Erythroblast (primary cell): ENCODE measurements at places on chromosomes 3 and 15.
A peak's percentile ranks its signal among the peaks of the same experiment; 100 is the strongest.

DNA sequence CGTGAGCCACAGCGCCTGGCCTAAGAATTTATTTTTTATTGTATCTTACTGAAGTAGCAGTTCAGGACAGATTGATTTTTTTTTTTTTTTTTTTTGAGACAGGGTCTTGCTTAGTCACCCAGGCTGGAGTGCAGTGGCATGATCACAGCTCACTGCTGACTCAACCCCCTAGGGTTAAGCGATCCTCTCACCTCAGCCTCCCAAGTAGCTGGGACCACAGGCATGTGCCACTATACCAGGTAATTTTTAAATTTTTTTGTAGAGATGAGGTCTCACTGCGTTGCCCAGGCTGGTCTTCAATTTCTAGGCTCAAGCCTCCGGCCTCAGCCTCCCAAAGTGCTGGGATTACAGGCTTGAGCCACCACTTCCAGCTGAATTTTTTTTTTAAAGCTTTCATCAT lies 99.8 kb upstream of the HERC1 start:
- DNase-seq, result no peak

DNA sequence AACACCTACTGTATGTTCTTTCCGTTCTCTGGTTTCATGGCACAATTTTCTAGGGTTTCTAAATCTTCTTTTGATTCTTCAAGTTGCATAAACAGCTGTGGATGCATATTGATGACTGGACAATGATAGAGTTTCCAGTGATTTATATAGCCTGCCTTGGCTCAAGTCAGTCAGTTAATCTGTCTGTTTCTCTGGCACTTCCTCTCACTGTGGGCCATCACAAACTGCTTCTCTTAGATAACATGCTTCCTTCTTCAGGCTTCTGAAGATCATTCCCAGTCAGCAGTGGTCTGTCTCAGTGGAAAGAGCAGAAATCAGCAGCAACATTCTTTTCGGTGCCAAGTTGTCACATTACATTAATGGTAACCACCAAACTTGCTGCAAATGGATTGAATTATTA lies 207.2 kb downstream of the RYR3 start:
- DNase-seq, result peak; percentile 23

- DNase-seq, result no peak
Observed at GRCh38 chr15:90126596-90127435, 24.5 kb upstream of the IDH2 start.

- peak; percentile 58 for DNase-seq
Observed at GRCh38 chr3:49098429-49098828, 4.6 kb upstream of the QRICH1 start.

DNA sequence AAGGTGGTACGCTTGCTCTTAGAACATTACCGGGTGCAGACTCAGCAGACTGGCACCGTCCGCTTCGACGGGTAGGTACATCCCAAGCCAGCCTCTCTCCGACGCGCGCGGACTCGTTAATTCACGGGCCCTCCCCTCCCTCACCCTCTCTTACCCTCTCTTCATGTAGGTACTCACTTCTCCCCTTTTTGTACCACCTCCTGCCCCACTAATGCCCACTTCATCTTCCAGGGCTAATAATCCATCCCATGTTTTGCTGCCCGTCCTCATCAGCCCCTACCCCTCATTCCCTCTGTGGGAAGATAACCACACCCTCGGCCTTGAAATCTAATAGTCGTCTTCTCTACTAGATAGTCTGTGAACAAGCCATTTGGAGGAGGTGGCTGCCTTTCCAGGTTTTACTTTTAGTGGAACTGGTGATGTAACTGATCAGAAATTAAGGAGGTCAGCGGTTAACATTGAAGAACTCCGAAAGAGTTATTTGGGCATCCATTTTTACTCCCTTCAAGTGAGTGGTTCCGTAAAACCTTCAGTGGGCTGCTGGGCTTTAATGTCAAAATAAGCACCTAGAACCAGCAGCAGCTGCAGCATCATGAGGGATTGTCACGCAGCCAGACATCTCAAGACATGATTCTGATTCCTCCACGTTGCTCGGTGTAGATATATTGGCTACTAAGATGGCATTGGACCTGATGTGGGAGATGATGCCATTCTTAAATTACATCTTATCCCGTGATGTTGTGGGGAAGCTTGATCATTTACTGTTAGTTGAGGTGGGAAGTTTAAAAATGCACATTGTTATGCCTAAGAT lies 1.3 kb downstream of the FEM1B start:
- peak; percentile 66 for DNase-seq

DNA sequence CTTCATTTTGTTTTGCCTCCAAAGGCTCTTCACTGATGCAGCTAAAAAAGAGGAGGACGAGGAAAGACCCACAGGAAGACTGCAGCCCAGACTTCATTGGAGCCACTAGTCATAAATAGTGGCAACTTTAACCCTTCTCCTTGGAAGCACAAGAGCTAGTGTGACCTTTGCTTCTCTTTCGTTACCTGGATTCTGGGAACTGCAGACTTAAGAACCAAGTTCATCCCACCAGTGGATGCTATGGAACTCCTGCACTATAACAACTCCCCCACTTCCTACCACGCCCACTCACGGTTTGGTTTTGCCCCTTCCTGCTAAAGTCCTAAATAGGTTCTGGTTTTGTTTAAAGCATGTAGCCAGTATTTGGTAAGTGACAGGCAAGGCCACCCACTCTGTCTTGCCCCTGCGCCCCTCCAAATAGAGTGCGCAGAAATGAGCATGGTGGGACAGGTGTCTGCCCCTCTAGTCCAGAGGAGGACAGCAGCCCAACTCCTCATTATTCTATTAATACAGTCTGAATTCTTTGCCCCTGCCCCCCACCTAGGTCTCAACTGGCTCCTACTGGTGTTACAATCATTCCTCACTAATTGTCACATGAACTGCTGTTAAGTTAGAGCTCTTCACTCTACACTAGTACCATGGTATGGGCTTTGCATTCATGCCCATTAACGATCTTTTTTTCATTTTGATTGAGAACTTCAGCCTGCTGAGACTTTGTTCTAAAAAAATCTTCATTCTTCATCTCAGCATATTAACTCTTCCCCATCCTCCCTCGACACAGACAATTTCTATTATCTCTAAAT lies 504.6 kb downstream of the FOXP1 start:
- no peak for DNase-seq

DNA sequence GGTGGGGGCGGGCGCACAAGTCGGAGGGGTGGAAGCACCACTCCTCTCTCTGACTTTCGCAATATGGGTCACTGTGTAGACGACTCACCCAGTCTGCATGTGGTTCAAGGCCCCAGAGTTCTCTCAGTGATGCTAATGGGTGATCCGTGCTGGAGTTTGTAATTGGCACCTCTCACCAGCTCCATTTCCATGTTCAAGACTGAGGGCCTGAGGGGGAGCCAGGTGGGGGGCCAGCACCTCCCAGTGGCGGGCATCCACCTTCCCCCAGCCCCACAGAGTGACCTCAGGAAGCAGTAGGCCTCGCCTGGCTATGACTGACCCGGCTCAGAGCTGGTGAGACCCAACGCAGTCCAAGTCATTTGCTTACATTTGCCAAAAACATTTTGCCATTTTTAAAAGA lies 230.0 kb upstream of the ST8SIA2 start:
- DNase-seq, result no peak

DNA sequence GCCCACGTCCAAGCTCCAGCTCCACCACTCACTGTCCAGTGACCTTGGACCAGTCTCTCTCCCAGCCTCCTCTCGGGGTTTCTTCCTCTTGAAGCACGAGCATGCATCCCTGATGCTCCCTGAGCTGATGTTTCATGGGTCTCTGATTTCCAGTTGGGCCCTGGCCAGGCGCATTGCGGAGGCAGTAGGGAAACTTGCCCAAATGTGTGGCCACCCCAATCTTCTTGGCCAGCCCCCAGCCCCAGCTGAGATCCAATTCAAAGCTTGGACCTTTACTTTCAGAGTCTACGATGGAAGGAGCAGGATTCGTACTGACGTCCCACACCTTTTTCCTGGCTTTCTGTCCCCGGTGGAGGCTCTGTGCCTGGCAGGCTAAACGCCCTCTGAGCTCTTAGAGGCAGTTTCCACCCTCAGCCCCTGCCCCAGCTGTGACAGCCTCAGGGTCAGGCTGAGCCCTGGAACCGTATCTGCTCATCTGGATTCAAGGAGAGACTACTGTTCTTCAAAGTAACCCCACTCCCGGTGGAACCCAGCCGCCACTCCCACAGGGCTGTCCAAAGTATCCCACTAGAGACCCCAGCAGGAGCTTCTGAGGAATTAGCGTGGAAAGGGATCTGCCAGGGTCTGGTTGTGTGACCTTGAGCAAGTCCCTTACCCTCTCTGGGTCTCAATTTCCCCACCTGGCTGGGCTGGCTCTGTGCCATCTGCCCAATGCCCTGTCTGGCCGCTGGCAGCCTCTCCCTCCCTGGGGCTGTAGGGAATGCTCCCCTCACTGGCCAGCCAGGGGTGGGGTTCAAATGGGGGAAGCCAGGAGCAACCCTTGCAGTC lies 37.4 kb downstream of the CPN2 start:
- DNase-seq, result no peak

GRCh38 chr3:114179575-114179974 lies 723 bp upstream of the DRD3 start:
- peak; percentile 3 for DNase-seq

DNA sequence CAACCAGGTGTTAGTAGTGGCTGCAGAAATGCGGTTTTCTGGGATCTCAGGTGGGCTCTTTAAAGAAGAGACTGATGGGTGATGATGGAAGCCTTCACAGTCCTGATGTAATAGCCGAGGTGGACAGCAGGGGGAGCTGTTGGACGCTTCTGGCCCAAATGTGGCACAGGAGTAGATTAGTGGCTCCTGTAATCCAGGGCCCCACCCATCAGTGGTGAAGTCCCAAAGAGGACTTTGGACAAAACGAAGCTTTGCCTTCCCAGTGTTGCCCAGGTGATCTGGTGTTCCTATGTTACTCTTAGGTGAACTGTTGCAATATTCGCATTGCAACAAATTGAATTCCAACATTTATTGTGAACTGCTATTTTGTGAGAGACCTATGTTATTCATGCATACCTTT lies 31.8 kb upstream of the MYZAP start:
- DNase-seq, result peak; percentile 45

- DNase-seq, result no peak
Observed at GRCh38 chr15:58574631-58575030, 142.8 kb downstream of the LIPC start.

DNA sequence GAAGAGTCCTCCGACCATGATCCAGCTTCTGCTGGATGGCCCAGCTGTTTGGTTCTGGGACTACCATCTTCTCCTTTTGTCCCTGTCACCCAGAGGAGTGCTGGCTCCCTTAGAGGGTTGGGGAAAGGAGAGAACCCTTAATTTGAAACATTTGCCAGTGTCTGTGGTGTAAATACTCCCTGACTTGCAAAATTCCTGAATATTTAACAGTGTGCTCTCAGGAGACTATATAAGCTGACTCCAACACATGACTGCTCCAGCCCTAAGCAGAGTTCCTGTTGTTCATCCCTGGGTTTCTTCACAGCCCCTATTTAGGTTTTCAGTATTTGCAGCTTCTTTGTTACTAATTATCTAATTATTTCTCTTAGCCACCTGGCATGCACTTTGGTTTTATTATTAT lies 133.1 kb downstream of the CPNE4 start:
- DNase-seq, result no peak

GRCh38 chr3:132804498-132804897 lies 82.3 kb upstream of the NPHP3 start:
- no peak for DNase-seq

DNA sequence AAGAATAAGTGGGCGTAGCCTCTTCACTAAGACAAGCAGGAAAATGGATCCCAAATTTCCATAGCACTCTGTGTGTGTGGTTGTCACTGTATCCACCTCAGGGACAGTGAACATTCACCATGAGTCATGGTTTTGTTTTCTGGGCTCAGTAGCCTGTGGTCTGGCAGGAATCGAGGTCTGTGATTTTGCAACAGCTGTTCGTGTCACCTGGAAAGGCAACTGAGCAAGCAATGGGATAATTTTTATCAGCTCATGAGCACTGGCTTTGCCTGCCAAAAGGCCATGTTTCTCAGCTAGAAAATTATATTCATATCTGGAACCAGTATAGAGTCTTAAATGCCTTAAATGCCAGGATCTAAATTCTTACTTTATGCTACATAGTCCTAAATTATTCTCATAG lies 60.9 kb downstream of the STRIT1 start:
- no peak for DNase-seq

GRCh38 chr3:89145995-89146394 lies 38.6 kb downstream of the EPHA3 start:
- no peak for DNase-seq

DNA sequence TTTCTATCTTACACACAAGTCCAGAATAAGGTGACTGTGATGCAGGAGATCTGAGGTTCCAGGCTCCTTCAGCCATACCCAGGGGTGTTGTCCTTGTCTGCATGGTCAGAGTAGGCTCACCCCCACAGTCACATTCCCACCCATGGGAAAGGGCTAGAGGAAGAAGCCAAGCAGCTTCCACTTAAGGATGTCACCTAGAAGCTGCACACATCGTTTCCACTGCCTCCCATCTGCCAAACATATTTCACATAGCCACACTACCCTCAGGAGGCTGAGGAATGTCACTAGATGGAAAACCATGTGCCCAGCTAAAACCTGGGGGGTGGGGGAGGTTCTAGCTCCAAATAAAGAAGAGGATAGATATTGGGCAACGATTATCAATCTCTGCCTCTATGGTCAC lies 58.1 kb downstream of the TMEM39A start:
- no peak for DNase-seq

DNA sequence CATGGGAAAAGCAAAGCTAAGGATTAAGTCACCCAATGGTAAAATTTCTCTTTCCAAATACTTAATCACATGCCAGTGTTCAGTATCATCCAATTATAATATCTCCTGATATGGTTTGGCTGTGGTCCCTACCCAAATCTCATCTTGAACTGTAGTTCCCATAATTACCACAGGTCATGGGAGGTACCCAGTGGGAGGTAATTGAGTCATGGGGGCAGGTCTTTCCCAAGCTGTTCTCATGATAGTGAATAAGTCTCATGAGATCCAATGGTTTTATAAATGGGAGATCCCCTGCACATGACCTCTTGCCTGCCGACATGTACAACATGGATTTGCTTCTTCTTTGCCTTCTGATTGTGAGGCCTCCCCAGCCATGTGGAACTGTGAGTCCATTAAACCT lies 26.1 kb upstream of the NMB start:
- no peak for DNase-seq

- no peak for DNase-seq
Observed at GRCh38 chr3:134709076-134709475, 58.3 kb upstream of the KY start.

DNA sequence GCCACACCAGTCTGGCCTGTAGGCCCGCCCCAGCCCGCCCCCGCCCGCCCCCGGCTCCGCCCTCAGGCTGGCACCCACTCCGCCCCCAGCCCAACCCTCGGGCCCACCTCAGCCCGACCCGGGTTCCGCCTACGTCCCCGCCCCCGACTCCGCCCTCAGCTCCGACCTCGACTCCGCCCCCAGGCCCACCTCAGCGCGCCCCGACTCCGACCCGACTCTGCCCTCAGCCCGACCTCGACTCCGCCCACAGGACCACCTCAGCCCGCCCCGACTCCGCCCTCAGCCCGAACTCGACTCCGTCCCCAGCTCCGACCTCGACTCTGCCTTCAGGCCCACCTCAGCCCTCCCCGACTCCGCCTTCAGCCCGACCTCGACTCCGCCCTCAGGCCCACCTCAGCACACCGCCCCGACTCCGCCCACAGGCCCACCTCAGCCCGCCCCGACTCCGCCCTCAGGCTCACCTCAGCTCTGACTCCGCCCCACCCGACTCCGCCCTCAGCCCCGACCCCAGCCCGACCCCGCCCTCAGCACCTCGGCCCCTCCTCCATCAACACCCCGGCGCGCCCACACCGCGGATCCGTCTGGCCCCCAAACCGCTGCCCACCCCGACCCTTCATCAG lies at the start of gene RAB43:
RAB43 (minus strand) TSS at position 13 of the 620 bp plus-strand sequence. CDS start 315 bp downstream, outside the sequence.
- peak; percentile 80 for DNase-seq
